Bladder microvascular endothelial cell (primary cell): ENCODE measurements at places on chromosomes 5 and 9. TPM values are rescaled to one million over a fixed set of nuclear protein-coding genes. Genes with fewer than 3 reads are reported as not detected.

PRSS3 gene
- 2.3 and 3.9 TPM in 2 replicates for total RNA-seq

APBB3 gene
- 5.0 and 16.0 TPM in 2 replicates for total RNA-seq

KLF9 gene
- total RNA-seq, result 26.4 TPM in 2 replicates

ZNF618 gene
- total RNA-seq, result 6.2 and 23.3 TPM in 2 replicates

S1PR3 gene
- 0.65 and 3.1 TPM in 2 replicates for total RNA-seq

PRR16 gene
- not detected in 2 replicates for total RNA-seq

ISL1 gene
- total RNA-seq, result under 0.01 TPM in 1 of 2 replicates, not detected in the other

FOXE1 gene
- not detected in 2 replicates for total RNA-seq

EMB gene
- under 0.01 and 0.25 TPM in 2 replicates for total RNA-seq
